ENCODE measurements at places on chromosomes 6 and 20.

- H3K4me3 ChIP-seq = no peak overlapping the region
- no peak for DNase-seq
- H3K4me1 ChIP-seq = no peaks in the 10 kb centered on the region
- H3K27ac ChIP-seq = no peak overlapping the region
Measured at GRCh38 chr6:164751395-164751794, 558.0 kb downstream of the C6orf118 start.

DNA sequence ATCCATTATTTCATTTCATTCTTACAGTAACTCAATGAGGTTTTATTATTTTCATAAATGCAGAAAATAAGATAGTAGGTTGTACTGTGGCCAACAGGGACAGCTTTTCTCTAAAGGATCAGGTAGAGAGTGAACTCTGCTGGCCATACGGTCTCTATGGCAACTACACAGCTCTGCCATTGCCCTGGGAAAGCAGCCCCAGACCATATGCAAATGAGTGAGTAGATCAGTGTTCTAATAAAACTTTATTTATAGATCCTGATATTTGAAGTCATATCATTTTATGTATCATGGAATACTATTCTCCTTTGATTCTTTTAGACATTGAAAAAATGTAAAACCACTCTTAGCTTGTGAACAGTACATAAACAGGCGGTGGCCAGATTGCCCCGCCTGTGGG is 192.5 kb upstream of the RREB1 start:
- H3K4me1 ChIP-seq = peaks cover 10% of the 10 kb centered on the region
- H3K4me3 ChIP-seq = no peak overlapping the region
- H3K36me3 ChIP-seq = no peaks in the 10 kb centered on the region
- DNase-seq = no peak

DNA sequence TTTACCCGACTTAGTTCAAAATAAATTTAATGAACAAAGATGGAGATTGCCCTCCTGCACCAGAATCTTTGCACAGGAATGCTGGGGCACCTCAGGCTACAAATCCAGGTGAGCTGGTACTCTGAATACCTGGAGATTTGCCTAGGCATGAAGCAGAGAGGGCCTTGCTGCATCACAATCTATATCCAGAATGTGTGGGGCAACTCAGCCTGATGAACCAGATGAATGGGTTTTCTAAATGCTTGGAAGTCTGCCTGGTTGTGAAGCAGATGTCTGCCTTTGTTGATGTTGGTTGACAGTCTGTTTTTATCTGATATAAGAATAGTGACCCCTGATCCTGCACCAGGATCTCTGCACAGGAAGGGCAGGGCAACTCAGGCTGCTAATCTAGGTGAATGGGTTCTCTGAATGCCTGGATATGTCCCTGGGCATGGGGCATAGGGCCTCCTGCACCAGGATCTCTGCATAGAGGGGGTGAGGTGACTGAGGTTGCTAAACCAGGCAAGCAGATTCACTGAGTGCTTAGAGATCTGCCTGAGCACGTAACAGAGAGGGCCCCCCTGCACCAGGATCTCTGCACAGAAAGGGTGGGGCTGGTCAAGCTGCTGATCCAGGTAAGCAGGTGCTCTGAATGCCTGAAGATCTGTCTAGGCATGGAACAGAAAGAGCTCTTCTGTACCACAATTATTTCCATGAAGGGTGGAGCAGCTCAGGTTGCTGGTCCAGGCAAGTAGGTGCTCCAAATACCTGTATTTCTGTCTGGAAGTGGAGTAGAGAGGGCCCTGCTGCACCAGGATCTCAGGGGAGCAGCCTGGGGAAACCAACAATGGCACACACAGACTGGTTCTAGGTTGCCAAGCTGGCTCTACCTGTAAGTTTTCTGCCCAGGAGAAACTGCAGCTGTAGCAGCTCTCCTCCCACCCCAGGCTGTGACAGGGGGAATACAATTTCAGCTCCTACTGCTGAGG is 437.5 kb downstream of the MMUT start:
- DNase-seq = no peak
- H3K4me1 ChIP-seq = no peaks in the 10 kb centered on the region
- no peak overlapping the region for H3K4me3 ChIP-seq
- no peaks in the 10 kb centered on the region for H3K27me3 ChIP-seq
- H3K27ac ChIP-seq = no peak overlapping the region
- H3K36me3 ChIP-seq = no peaks in the 10 kb centered on the region

GRCh38 chr20:62475027-62475771 is 596 bp downstream of the GATA5 start:
- no peaks in the 10 kb centered on the region for H3K36me3 ChIP-seq
- no peaks in the 10 kb centered on the region for H3K4me1 ChIP-seq
- DNase-seq = peak; percentile 83
- peaks cover 86% of the 10 kb centered on the region for H3K27me3 ChIP-seq

- no peaks in the 10 kb centered on the region for H3K36me3 ChIP-seq
- H3K27me3 ChIP-seq = peaks cover 18% of the 10 kb centered on the region
- no peak overlapping the region for H3K4me3 ChIP-seq
- no peak overlapping the region for H3K27ac ChIP-seq
Measured at GRCh38 chr6:110471726-110472365, 4.6 kb downstream of the SLC22A16 start.

DNA sequence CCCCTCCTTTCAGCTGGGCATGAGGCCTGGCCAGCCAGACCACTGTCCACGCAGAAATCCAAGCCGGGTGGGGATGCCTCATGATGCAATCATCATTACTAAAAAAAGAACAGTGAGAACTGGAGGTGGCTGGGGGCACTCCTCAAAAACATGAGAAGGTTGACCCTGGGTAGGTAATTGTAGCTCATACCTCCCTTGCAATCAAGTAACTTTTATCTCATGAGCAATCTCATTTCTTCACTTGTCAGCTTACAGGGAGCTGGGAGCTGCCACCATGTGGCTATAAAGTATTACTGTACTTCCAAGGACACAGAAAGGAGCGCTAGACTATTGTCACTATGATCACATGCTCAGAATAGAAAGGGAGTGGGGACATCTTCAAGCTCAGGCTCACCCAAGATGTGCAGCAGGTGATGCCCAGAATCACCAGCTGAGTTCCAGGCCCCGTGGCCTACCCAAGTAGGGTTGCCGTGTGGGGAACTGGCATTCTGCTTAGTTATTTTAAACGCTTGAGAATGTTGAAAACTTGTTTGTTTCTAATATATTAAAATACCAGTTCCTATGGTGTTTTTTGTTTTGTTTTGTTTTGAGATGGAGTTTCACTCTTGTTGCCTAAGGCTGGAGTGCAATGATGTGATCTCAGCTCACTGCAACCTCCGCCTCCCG is 3.0 kb upstream of the CDH26 start:
- H3K27me3 ChIP-seq = no peaks in the 10 kb centered on the region
- no peak for DNase-seq
- no peak overlapping the region for H3K27ac ChIP-seq
- no peaks in the 10 kb centered on the region for H3K36me3 ChIP-seq

GRCh38 chr20:49646126-49646525 is 67.6 kb downstream of the B4GALT5 start:
- no peak for DNase-seq
- no peak overlapping the region for H3K4me3 ChIP-seq
- H3K27ac ChIP-seq = no peak overlapping the region
- peaks cover 93% of the 10 kb centered on the region for H3K36me3 ChIP-seq
- H3K4me1 ChIP-seq = peaks cover 3% of the 10 kb centered on the region

GRCh38 chr20:10277616-10278015 is 59.0 kb downstream of the SNAP25 start:
- no peaks in the 10 kb centered on the region for H3K27me3 ChIP-seq
- H3K4me3 ChIP-seq = no peak overlapping the region
- no peak overlapping the region for H3K27ac ChIP-seq
- no peaks in the 10 kb centered on the region for H3K4me1 ChIP-seq
- H3K36me3 ChIP-seq = no peaks in the 10 kb centered on the region

- H3K4me3 ChIP-seq = no peak overlapping the region
- no peak for DNase-seq
- no peaks in the 10 kb centered on the region for H3K36me3 ChIP-seq
- peaks cover 6% of the 10 kb centered on the region for H3K4me1 ChIP-seq
Measured at GRCh38 chr6:45832063-45832462, 183.6 kb downstream of the CLIC5 start.

- H3K27ac ChIP-seq = no peak overlapping the region
- H3K4me3 ChIP-seq = no peak overlapping the region
- H3K4me1 ChIP-seq = peaks cover 6% of the 10 kb centered on the region
- no peaks in the 10 kb centered on the region for H3K36me3 ChIP-seq
Measured at GRCh38 chr6:54595844-54596243, 250.7 kb upstream of the FAM83B start.

- H3K4me3 ChIP-seq = no peak overlapping the region
- H3K36me3 ChIP-seq = no peaks in the 10 kb centered on the region
- no peak for DNase-seq
- no peaks in the 10 kb centered on the region for H3K27me3 ChIP-seq
Measured at GRCh38 chr6:24919056-24919892, 16.5 kb downstream of the RIPOR2 start.

GRCh38 chr20:39290575-39290974 is 328.4 kb downstream of the DHX35 start:
- H3K27me3 ChIP-seq = no peaks in the 10 kb centered on the region
- DNase-seq = no peak
- no peak overlapping the region for H3K4me3 ChIP-seq
- H3K27ac ChIP-seq = no peak overlapping the region
- no peaks in the 10 kb centered on the region for H3K36me3 ChIP-seq
- no peaks in the 10 kb centered on the region for H3K4me1 ChIP-seq

Measured in RWPE2 (cell line).